ENCODE measurements at places on chromosomes 13 and 19.

GRCh38 chr13:23399347-23399746 is 34.2 kb downstream of the SACS start:
- no peak for DNase-seq

GRCh38 chr19:31351056-31351854 is 2.0 kb upstream of the TSHZ3 start:
- no peak for DNase-seq

- DNase-seq = no peak
These were observed 909.5 kb upstream of the GPC6 start for GRCh38 chr13:92317066-92317465.

- no peak for DNase-seq
These were observed 15.7 kb downstream of the ZNF808 start for GRCh38 chr19:52542984-52543664.

DNA sequence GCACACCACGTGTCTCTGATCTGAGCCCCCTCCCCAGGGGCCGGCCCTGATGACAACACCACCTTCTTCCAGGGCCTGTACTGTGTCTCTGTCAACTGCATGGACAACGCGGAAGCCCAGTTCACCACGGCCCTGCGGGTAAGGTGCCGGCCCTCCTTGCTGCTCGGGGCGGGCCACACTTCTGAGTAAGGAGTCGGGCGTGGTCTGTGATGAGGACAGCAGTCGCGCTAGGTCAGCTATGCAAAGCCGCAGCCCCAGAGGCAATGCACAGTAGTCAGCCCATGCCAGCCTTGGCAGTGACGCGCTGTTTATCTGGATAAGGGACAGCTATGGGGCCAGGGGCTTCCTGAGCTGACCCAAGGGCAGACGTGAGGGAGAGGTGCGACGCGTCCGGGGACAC is 24.6 kb downstream of the MAU2 start:
- DNase-seq = no peak

- peak; percentile 8 for DNase-seq
These were observed 6.0 kb upstream of the WDR88 start for GRCh38 chr19:33125929-33126388.

DNA sequence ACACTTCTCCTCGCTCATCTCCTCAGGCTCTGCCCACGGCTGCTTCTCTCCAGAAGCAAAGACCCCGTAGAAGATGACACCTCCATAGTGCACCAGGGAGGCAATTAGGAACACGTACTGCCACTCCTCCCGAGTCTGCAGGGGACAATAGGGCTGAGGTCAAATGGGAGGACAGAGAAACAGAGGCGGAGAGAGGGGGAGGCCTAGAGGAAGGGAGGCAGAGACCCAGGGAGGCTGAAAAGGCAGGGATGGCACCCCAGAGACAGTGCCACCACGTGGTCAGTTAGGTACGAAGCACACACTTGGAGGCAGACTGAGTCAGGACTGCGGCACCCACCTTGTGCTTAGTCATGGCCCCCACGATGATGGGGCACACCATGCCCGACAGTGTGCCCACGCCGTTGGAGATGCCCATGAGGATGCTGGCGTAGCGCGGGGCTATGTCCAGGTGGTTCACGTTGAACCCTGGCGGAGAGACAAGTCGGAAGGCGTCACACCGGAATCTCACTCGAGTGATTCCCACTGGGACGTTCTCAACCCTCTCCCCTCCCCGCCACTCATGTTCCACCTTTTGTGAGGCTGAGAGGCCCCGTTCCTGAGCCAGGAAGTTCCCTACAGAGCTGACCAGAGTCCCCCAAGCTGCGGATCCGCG is 5.6 kb downstream of the GFY start:
- no peak for DNase-seq

DNA sequence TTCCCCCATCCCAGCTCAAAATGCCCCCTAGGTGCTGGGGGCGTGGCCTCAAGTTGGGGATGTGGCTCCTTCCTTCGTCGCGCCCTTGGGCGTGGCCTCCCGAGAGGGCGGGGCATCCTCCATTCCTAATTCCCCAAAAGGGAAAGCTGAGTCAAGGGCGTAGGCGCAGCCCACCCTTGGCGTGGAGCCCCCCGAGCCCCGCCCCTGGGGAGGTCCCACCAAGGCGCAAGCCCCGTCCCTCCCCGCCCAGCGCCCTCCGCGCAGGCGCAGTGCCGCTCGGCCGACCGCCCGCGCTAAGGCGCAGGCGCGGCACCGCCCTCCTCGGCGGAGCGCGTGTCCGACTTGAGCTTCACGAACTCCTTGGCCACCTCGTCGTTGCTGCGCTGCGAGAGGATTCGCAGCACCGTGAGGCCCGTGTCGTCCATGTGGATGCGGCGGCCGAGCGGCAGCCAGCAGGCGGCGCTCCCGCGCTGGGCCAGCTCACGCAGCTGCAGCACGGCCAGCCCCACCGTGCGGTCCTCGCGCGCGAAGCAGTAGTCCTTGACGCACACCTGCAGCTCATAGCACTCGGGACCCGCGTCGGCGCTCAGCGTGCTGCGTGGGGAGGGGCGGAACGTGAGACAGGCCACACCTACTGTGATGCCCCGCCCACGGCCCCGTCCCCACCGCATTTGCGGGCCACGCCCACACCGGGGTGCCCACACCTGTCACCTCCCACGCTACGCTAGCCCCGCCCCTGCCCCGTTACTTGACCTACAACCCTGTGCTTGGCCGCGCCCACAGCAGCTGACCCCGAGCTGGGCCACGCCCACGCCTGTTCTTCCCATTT is 50.5 kb downstream of the COLGALT1 start:
- DNase-seq = peak; percentile 85

- no peak for DNase-seq
These were observed 24.6 kb downstream of the CDADC1 start for GRCh38 chr13:49272296-49272695.

- no peak for DNase-seq
These were observed 1825.3 kb downstream of the SLITRK5 start for GRCh38 chr13:89496478-89496877.

DNA sequence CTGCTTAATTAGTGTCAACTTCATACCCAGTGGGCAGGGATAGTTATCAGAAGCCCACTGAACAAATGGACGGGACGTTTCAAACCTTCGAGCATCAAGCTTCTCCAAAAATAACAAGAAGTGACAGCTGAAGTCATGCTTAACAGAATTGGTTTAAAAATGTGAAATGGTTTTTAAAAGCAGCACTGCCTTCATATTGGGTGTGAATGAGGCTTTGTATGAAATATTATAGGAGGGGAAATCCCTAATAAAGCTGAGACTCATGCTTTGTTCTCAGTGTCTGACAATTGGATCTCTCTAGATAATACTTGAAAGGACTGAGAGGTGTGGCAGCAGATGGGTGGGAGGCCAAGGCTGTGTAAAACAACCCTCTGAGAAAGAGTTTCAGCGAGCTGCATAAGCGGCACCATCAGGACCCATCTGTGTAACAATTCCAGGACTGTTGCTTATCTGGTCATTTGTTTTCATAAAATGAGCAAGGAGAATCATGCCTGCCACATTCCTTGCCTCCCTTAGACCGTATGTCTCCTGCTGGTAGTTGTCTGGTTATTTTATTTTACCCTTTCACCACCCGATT is 667.7 kb downstream of the DIAPH3 start:
- no peak for DNase-seq

GRCh38 chr13:24071423-24072075 is 89.0 kb upstream of the SPATA13 start:
- no peak for DNase-seq

DNA sequence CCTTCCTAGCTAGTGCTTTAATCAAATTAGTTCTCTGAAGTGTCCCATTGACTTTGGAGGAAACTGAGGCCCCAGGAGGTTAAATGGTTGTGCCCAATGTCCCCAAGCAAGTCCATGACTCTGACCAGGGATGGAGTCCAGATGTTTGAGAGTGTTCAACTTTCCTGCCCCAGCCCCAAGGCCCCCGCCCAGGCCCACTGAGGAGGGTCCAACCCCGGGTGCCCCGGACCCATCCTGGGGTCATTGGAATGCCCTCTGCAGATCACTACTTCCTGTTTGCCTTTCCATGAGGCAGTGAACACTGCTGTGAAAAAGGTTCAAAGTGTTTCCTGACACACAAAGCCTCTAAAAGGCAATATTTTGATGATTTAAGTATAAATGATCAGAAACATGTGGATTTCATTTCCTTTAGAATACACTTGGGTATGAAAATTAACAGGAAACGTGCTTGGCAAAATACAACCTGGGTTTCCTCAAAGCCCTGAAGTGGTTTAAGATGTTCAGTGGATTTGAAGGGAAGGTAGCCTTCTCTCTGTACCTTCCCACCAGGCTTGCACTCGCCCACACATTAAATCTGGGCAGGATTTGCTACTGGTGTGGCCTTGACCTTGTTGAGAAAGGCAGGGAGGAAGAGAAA is 335.7 kb downstream of the TSHZ3 start:
- no peak for DNase-seq

DNA sequence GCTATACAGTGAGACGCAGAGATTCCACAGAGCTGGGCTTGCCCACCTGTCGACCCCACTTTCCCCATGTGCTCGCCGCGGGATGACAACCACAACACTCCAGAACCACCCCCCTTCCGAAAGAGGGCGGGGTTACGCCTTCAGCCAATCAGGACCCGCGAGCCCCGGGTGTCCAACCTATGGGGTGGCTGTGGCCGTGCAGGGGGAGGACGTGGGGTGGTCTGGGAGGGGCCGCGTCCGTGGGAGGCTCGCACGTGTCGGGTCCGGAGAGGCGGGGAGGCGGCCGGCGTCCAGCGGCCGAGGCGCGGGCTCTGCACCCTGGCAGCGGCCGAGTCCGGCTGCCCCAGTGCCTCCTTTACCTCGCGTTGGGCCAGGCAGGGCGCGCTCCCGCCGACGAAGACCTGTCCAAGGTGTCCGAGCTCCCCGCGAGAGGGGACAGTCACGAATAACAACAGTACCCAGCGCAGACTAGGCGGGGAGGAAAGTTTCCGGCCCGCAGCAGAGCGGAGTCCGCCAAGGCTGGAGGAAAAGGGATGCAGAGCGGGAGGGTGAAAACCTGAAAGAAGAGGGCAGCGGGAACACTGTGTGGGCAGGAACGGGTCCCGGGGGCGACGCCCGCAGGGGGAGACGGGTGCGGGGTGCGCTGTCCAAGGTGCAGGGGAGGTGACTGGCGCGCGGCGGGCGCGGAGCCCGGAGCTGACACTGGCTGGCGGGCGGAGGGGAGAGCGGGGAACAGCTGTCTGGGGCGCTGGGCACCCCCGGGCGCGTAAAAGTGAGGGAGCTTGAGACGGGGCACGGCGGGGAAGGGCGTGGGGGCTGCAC is 911 bp downstream of the ENOX1 start:
- no peak for DNase-seq

DNA sequence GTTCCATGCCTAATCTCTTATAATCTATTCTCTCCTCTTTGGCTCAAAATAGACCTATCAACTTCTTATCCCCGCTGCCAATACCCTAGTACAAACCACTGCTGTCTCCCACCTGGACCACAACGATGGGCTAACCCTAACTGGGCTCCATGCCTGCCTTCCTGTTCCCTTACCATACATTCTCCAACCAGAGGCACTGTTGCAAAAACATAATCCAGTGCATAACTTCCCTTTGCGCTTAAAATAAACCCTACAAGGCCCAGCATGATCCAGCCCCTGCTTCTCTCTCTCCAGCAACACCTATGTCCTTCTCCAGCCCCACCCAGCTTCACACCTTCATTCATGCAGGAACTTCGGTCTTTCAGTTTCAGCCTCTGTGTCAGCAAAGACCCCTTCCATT is 27.4 kb upstream of the CEBPA start:
- no peak for DNase-seq

DNA sequence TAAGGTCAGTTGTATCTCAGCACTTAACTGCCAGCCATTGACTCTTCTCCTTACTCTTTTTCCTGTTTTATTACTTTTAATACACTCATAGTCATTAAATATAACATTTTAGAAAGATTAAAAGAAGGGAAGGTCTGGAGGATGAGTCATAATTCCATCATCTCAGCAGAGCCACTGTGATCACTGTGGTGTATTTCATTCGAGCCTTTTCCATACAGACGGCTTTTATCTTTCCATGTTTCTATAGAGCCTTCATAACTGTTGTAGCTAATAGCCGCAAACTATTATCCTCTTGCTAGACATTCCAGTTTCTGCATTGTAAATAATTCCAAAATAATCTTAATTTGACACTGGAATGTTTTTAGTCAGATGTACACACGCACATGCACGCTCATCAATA is 4.7 kb upstream of the FLT1 start:
- DNase-seq = no peak

DNA sequence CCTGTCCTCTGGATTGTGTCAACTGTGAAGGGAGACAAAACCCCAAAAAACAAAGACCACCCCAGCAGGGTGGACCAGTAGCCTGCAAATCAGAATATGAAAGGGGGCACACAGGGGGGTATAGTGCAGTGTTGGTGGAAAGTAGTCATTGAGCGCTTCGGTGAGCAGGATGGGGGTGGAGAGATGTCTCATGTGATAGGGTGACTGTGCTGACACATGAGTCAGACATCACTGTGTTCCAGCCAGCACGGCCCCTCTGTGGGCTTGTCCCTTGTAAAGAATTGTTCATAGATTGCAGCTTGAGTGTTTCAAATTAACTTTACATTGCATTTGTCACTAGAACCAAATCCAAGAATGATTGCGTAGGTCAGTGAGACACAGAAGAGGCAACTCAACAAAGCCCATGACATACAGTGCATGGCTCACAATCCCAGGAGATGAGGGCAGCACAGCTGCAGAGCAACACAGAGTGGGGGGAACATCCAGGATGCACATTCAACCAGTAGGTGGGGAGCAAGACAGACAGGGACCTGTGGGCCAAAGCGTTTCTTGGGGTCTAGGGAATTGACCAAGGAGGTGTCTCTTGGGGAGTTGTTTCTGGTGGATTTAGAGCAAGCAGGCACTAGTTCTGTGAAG is 7.5 kb downstream of the ZNF440 start:
- DNase-seq = no peak

GRCh38 chr13:44692173-44692713 is 116.1 kb upstream of the TSC22D1 start:
- DNase-seq = no peak

GRCh38 chr19:39078436-39079200 is 5.5 kb upstream of the ACP7 start:
- DNase-seq = no peak

GRCh38 chr13:37274569-37275497 is 169.4 kb upstream of the CSNK1A1L start:
- no peak for DNase-seq

DNA sequence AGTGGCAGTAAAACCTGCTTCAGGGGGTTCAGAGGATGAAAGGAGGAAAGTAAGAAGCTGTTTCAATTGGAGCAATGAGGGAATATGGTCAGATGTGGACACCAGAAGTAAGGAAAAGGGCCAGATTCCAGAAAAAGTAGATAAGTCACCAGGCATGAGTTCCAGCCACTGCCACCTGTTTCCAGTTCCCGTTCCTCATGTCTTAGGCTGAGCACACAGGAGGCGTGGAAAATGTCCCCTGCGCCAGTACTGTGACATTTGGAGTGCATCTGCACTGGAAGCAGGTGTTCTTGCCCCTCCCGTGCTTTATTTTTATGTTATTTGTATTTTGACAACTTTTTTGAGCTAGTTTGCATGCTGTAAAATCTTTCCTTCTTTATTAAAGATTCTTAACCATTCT is 25.3 kb downstream of the LMO7 start:
- no peak for DNase-seq

Data from NCI-H2029 (cell line).